Transverse colon (tissue), 4 donors: ENCODE measurements at places on chromosomes 11 and 22.

DNA sequence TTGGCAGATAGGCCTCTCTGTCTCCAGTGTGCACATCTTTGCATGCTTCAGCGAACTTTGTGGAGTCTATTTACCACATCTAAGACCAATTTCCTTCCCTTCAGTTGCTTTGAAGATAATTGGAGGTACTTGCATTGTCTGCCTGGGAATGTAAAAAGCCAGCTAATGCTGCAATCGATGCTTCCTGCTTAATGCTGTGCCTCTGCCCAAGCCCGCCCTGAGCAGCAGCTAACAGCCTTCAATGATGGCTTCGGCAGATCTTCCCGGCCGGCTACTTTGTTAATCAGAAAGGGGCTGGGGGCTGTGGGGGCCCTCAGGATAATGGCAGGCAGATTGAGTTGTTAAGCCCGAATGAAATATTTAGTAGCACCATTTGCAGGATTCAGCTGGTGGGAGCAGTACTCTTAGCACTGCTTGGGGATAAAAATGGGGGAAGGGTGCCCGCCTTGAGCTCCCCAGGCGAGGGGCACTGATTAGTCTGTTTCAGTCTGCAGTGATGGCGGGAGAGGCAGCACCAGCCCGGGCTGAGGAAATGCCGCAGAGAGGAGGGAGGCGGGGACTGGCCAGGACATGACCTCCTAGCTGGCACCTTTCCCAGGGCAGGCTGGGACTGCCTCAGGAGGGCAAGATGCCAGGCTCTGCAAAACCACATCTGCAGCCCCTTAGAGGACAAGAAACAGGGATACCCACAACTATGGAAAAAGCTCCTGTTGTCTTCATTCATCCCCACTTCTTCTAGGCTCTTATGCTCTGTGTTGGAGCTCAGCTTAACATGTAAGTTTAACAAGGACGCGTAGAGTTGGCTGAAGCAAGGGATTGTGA lies 460.0 kb downstream of the BUD13 start:
- no peaks in the 10 kb centered on the region for H3K36me3 ChIP-seq
- no peaks in the 10 kb centered on the region for H3K27me3 ChIP-seq
- no peak overlapping the region for H3K4me3 ChIP-seq
- H3K27ac ChIP-seq, result no peak overlapping the region
- H3K4me1 ChIP-seq, result peaks cover 10% of the 10 kb centered on the region

- no peak for DNase-seq
- H3K27ac ChIP-seq, result peak overlapping the region; percentile 92
- H3K4me3 ChIP-seq, result peak overlapping the region; percentile 91
- no peaks in the 10 kb centered on the region for H3K27me3 ChIP-seq
Measured at GRCh38 chr22:37747715-37748100, 50.9 kb downstream of the TRIOBP start.

- no peak overlapping the region for H3K4me3 ChIP-seq
- H3K27me3 ChIP-seq, result no peaks in the 10 kb centered on the region
- H3K27ac ChIP-seq, result no peak overlapping the region
- no peak for DNase-seq
Measured at GRCh38 chr11:22566293-22566692, 59.3 kb downstream of the FANCF start.

- H3K27ac ChIP-seq, result peak overlapping the region; percentile 58
- H3K27me3 ChIP-seq, result no peaks in the 10 kb centered on the region
- H3K4me3 ChIP-seq, result no peak overlapping the region
- peaks cover 10% of the 10 kb centered on the region for H3K4me1 ChIP-seq
Measured at GRCh38 chr22:38788021-38788816, 5.7 kb downstream of the DNAL4 start.

DNA sequence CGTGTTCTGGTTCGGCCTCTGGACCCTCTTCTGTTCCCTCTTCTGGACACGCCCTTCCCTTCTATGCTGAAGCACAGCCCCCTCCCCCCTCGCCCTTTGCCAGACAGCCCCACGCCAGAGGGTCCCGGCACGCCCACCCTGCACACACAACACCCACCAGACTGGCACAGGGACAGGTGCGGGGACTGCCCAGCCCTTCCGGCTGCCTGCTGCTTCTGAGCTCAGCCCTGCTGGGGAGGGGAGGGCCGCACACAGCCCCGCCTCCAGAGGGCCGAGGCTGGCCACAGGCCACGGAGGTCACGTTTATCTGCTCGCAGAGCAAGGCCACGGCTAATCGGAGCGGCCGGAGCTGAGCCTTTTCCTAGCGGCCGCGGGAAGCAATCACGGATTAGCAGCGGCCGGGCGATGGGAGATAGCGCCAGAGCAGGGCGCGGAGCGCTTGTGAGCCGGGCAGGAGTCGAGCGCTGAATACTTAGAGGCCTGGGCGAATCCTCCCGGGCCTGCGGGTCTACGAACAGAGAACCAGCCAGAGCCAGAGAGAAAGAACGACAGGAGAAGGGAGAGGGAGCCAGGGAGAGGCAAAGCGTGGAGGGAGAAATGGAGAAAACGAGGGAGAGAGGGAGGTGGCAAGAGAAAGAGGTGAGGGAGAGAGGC lies 21.5 kb downstream of the OTUB1 start:
- DNase-seq, result peak; percentile 65
- H3K4me3 ChIP-seq, result no peak overlapping the region
- H3K36me3 ChIP-seq, result no peaks in the 10 kb centered on the region
- peaks cover 9% of the 10 kb centered on the region for H3K27me3 ChIP-seq
- peaks cover 16% of the 10 kb centered on the region for H3K4me1 ChIP-seq
